GM13976 (cell line): ENCODE measurements at places on chromosomes 6 and 20.

DNA sequence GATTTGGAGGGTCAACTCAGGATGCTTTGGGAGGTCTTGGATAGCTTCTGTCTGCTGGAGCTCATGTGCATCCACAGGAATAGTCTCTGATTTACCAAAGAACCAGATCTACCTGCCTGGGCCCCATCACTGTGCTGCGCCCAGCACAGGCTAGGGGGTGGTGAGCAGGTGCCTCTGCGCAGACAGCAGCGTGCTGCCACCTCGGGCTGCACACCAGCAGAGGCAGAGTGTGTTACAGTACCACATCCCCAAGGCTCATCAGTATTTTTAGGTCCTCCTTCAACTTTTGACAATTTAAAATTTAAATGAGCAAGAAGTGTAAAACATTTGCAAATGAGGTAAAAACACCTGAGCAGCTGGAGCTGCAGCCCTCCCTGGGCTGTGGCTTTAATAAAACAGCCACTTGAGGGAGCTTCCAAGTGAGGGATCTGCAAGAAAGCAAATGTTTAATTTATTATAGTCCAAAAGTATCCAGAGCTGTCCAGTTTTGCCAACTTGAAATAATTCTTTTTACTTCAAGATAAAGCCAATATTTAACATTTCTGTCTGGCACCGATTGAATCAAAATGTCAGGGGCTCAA lies 324.9 kb downstream of the ZFAND3 start:
- DNase-seq, result no peak

GRCh38 chr20:56409521-56409920 lies 2.5 kb upstream of the CASS4 start:
- no peak for DNase-seq

DNA sequence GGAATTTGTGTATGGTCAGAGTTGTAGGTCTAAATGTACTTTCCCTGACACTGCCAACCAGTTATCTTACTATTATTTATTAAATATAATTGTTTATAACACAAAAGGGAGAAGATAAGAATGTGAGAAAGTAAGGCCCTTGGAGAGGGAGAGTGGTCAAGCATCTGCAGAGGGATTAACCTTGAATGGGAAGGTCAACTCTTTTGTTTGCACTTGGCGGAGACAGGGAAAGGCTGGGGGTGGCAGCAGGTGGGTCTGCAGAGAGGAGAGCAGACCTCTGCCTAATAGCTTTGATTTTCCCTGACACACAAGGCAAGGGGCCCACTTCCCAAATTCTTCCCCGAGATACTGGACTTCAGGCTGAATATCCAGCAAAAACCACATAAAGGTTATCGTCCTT lies 4.2 kb downstream of the LRP11 start:
- DNase-seq, result no peak

DNA sequence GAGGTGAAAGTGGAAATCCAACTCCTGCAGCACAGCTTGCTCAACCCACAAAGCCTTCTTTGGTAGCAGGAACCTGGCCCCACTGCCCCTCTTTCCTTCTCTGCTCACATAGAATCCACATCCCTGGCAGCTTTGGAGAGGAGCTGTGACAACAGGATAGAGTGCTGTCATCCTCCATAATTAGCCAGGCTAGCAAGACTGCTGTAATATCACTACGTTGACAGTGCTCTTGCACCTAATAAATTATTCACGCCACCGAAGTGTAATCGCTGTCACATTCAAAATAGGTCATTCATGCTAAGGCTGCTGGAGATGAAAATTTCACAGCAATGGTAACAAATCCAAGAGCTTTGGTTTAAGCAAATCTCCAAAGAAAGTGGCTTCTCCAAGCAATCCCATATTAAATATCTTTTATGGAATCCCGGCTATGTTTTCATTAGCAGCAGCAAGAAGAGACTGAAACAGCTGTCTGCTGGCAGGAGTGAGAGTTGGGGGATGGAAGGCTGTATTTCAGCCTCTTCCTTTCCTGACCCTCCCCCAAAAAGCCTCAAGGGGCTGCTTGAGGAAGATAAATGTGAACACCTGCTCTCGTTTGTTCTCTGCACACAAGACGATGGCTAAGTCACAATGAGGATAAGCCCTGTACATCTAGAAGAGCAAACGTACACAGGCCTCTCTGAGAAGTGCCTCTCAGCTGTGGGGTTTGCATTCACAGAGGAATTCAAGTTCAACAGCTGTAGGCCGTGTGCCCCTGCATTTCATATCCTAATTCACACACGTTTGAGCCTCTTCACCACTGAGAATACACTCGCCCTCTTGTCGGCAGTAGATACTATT lies 16.5 kb downstream of the RIPOR2 start:
- DNase-seq, result no peak

GRCh38 chr6:118558464-118559217 lies 10.5 kb downstream of the PLN start:
- no peak for DNase-seq

GRCh38 chr20:5357946-5358345 lies 41.2 kb upstream of the PROKR2 start:
- DNase-seq, result no peak

DNA sequence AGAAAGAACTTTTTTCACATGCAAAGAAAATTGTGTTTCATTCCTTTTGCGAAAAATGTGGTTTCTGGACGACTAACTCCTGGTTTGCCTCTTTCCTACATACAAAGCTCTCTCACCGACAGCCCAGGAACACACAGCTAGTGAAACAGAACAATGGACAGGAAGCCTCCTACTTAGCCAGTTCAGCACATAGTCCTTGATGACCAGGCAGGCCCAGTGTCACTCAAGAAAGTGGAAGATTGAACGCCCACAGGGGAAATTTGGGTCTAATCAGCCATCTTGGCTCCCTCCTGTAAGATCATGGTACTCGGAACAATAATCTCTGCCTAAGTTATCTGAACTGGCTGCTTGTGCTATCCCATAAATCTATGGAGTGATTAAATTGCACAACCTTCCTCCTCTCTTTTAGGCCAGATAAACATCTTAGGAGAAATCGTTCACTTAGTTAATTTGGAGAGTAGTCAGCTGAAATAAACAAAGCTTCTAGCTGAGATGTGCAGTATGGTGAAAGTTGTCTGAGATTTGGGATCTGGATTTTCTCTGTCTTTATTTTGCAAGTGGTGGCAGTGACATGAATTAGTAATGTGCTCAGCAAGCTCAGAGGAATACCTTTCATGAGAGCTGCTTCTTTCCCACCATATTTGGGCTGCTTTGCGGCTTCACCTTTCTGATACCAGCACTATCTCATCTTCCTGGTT lies 147.0 kb downstream of the MTFR2 start:
- DNase-seq, result no peak

DNA sequence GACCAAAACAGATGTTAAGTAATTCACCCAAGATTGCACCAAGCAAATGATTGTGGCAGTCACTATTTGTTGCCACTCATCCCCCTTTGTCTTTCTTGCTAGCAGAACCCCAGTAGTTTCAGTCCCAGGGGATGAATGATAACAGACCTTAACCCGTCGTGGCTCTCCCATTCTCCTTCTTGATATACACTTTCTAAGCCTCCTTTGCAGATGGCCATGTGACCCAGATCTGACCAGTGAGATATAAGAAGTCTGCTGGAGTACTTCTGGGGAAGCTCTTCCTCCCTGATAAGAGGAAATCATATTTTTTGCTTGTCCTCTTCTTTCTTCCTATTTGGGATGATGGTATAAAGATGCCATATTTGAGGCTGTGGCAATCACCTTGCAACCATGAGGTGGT lies 9.6 kb upstream of the SH3BGRL2 start:
- DNase-seq, result no peak

DNA sequence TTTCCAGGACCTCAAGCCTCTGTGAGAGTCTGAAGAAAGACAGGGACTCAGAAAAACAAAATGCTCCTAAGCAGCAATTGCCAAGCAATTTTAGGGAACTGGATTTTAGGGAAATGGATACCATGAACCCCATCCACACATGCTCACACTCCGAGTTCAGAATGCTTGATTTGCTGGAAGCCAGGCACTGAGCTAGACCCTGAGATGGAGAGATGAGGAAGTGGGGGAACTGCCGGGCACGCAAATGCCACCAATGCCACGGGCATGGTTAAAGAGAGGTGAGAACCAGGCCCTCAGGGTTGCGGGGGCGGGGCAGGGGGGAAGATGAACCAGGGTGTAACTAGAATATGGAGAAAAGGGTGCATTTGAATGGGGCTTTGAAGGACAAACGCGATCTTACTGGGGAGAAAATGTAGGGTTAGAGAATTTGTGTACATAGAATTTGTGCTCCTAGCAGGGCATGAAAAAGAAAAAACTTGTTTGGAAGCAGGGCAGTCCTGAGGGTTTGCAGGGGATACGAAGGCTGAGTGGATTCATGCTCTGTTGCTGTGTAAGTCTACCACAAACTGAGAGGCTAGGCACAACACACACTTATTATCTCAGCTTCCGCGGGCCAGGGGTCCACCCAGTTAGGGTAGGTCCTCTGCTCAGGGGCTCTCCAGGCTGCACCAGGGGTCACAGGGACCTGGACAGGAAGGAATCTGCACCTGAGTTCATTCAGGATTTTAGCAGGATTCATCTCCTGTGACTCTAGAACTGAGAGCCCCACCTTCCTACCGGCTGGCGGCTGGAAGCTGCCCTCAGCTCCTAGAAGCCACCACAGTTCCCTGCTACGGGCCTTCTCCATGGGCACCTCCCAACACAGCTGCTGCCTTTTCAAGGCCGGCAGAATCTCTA lies 108.0 kb downstream of the SNX5 start:
- no peak for DNase-seq

DNA sequence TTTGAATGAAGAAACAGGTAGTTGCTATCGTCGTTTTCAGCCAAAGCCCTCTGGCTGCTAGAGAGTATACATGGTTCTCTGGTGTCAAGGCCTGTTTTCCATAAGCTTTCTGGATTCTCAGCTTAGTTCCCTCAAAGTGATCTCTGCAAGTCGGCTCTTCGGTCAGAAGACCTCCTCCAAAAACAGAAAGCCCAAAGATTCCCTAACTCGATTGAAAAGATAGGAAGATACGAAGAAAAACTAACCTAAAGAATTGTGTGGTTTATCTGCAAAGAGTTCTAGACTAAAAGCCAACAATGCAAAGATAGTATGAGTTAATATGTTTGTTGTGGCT lies 545 bp upstream of the ASCC3 start:
- no peak for DNase-seq

DNA sequence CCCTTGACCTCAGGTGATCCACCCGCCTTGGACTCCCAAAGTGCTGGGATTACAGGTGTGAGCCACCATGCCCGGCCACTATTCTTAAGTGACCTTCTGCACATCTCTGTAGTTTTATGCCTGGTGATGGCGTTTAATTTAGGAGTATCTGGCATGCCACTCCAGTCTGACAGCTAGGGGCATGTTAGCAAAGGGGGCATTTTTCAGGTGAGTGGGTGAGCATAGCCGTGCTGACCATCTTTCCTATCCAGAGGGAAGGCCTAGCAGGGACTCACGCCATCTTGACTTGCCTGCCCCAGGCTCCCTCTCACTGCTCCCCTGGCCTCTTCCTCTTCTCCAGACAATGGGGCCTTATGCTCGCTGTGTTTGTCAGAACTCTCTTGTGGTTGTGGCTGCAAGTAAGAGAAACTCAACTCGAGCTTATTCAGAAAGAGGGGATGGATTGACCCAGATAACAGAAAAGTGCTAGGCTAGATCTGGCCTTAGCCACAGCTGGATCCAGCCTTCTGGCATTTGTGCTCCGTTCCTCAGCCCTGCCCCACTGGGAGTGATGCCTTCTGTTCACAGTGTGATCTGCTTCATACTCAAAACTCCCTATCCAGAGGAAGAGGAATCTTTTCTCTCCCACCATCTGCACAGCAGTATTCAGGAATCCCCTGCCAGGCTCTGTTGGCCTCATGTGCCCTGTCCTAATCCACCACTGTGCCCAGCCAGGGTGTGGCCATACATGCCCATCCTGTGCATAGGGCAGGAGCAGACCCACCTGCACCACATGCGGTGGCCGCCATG lies 174.5 kb upstream of the AKAP12 start:
- DNase-seq, result no peak

- no peak for DNase-seq
Observed at GRCh38 chr20:37968841-37969401, 64.3 kb downstream of the TTI1 start.

DNA sequence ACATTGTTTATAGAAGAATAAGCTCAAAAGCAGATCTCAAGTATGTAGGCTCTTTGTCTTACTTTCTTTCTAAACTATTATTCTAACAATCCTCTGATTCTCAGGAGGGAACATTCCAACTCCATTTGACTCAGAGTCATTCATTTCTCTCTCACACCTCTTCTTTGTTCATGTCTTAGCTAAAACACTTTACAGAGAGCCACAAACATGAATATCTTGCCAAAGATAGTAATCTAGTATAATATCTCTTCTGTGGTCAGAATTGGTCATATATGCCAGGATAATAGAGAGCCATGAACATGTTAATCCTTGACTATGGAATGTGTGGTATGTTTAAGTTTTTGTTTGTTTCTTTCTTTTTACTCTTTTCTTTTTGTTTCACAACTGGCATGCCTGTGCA lies 456.0 kb upstream of the PTCHD4 start:
- no peak for DNase-seq

DNA sequence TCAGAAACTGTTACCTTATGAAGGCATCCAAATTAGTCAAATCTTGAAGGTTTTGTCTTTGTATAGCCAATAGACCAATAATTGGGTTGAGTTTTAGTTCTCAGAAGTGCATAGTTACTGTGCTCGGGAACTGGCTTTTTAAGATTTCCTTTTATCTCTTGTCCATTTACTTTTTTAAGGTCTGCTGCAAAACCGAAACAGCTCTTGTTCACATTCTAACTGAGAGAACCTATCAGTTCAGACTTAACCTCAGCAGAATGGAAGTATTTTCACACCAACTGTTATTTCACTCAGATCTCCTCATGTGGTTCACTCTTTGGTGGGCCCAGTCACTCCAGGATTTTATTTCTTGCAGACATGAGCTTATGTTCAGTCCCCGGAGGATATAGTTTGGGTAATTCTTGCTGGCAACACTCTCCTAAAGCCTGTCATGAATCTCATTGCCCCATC lies 55.5 kb downstream of the TPBG start:
- peak; percentile 11 for DNase-seq

DNA sequence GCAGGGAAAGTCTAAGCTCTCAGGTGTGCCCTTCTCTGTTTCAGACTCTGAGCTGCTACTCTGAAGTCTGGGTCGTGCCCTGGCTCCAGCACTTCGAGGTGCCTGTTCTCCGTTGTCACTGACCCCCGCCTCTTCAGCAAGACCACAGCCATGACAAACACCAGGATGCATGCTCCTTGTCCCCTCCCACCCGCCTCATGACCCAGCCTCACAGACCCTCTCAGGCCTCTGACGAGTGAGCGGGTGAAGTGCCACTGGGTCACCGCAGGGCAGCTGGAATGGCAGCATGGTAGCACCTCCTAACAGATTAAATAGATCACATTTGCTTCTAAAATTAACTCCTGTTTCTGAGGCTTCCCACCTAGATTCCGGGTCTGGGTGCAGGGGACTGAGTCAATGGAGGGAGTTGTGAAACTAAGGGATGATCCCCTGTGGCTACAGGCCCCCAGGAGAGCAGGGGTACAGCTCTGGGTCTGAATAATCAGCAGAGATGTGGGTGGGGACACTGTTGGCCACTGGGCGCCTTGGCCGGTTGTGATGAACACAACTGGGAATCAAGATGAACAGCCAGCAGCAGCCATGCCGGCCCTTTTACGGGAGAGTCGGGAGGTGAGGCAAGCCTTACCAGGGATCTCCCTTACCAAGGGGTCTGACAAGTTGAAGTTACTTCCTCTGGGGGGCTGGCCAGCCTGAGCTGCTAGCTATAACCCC lies 10.7 kb downstream of the CST7 start:
- DNase-seq, result no peak
